ENCODE measurements at places on chromosomes 16 and 17.

- DNase-seq = no peak
Observed at GRCh38 chr16:62392698-62393097, 356.5 kb upstream of the CDH8 start.

- no peak for DNase-seq
Observed at GRCh38 chr16:66950971-66951790, 9.9 kb upstream of the CES3 start.

- DNase-seq = no peak
Observed at GRCh38 chr16:85625053-85625452, 11.9 kb downstream of the GSE1 start.

GRCh38 chr17:44988044-44988942 lies 20.2 kb upstream of the C1QL1 start:
- DNase-seq = no peak

GRCh38 chr17:44911133-44912001 lies 3.9 kb downstream of the GFAP start:
- DNase-seq = peak; percentile 26

GRCh38 chr16:48965386-48965785 lies 316.3 kb downstream of the CBLN1 start:
- DNase-seq = no peak

GRCh38 chr16:473046-474043 lies 47.9 kb downstream of the RAB11FIP3 start:
- DNase-seq = no peak

Measured in activated CD4-positive, alpha-beta T cell treated with anti-CD3 and anti-CD28 coated beads for 24 hours (primary cell).